CD8-positive, alpha-beta memory T cell (primary cell): ENCODE measurements at places on chromosomes 16 and 17. TPM values are rescaled to one million over a fixed set of nuclear protein-coding genes. Genes with fewer than 3 reads are reported as not detected.

The ADAM11 gene
- total RNA-seq, result 0.71 TPM

The NME1 gene
- 404 TPM for total RNA-seq

The RNU2-1 gene
- 2,936 TPM for total RNA-seq

The MFAP4 gene
- total RNA-seq, result not detected

The TLCD1 gene
- 36.5 TPM for total RNA-seq

The HSD17B1 gene
- total RNA-seq, result 0.29 TPM

The C17orf75 gene
- 24.7 TPM for total RNA-seq

DNA sequence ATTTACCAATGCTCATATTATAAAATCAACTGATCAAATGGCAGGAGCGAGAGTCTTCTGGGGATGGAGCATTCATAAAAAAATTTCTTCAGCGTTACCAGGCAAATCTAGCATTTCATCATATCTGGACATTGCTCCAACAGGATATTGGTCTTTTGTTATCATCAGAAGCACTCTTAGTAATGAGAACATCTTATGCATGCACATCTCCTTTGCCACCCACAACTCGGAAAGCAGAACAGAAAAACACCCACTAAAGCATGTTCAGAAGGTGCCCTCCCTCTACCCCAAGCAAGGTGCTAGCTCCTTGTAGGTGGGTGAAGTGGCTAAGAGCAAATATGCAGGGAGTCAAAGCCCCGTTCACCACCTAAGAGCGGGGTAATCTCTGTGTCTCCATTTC lies 18.9 kb downstream of the ARHGAP17 start:
- H3K27ac ChIP-seq, result no peak overlapping the region
- peaks cover 11% of the 10 kb centered on the region for H3K4me1 ChIP-seq
- H3K36me3 ChIP-seq, result no peaks in the 10 kb centered on the region
- H3K4me3 ChIP-seq, result no peak overlapping the region
- no peaks in the 10 kb centered on the region for H3K27me3 ChIP-seq

DNA sequence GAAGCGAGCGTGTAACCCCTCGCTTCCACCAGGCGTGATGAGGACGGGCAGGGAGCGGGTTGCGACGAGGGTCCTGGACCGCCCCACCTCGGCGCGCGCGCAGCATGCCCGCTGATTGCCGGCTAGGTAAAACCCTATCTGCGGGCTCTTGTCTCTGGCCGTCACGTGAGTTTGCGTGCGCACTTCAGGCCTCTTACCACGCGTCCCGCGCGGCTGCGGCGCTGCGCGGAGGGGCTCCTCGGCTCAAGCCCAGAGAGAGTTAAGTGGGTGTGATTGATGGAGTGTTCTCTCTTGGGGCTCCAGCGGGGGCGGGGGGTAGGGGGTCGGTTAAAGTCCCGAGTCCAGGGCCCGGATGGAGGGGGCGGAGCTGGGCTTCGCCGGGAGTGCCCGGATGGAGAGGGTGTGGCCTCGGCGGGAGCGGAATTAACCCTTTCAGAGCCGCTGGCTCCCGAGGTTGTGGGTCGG lies 7.9 kb downstream of the KDM6B start:
- peaks cover 57% of the 10 kb centered on the region for H3K4me1 ChIP-seq
- H3K27ac ChIP-seq, result peak overlapping the region; percentile 99
- H3K4me3 ChIP-seq, result peak overlapping the region; percentile 92
- DNase-seq, result peak; percentile 79

GRCh38 chr16:69105501-69106361 lies at the start of gene HAS3:
Gene HAS3 (plus strand): TSS chr16:69105653. CDS start chr16:69109396, 3,743 bp downstream.
- no peak for DNase-seq
- peaks cover 22% of the 10 kb centered on the region for H3K27me3 ChIP-seq
- H3K36me3 ChIP-seq, result no peaks in the 10 kb centered on the region
- no peak within 1 kb of the TSS for H3K27ac ChIP-seq

DNA sequence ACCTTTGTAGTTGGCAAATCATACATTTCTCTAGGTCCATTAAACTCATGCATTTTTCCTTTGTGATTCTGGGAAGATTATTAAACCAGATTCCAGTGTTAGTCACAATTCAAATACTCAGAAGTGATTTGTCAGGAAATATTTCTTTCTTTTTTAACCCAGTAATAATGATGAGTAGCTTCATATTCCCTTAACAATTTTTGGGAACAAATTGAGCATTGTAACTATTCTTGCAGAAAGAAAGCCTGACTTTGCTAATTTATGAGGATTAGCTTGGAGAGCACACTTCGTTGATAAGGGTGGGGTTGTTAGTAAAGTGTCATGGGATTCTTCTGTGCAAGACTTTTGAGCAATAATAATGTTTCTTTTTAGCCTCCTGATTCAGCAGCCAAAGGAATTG lies 18.7 kb upstream of the KRT24 start:
- H3K27me3 ChIP-seq, result no peaks in the 10 kb centered on the region
- no peak overlapping the region for H3K27ac ChIP-seq
- no peaks in the 10 kb centered on the region for H3K4me1 ChIP-seq
- H3K4me3 ChIP-seq, result no peak overlapping the region
- H3K36me3 ChIP-seq, result no peaks in the 10 kb centered on the region

DNA sequence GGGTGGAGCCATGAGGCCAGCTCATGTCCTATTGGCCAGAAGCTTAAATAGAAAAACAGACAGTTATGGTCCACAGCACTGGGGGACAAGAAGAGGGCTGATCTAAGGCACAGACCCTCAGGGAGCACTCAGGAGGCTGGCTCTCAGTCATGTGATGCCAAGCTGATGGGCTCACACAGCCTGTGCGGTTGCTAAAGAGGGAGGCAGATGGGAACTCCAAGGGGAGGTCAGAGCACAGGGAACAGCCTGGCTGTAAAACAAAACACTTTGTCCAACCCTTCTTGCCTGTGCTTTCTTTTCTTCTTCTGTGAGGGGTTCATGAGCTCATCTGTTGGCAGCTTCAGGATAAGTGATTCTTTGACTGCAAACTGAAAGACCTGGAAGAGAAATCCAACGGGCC lies 27.2 kb downstream of the CNTNAP1 start:
- no peak overlapping the region for H3K4me3 ChIP-seq
- no peaks in the 10 kb centered on the region for H3K27me3 ChIP-seq
- peaks cover 61% of the 10 kb centered on the region for H3K36me3 ChIP-seq
- peaks cover 24% of the 10 kb centered on the region for H3K4me1 ChIP-seq
- no peak overlapping the region for H3K27ac ChIP-seq

- no peaks in the 10 kb centered on the region for H3K27me3 ChIP-seq
- H3K4me1 ChIP-seq, result peaks cover 12% of the 10 kb centered on the region
- H3K36me3 ChIP-seq, result peaks cover 10% of the 10 kb centered on the region
- H3K4me3 ChIP-seq, result no peak overlapping the region
These were observed 19.9 kb downstream of the ERAL1 start for GRCh38 chr17:28874750-28875149.

- peak overlapping the region; percentile 92 for H3K27ac ChIP-seq
- DNase-seq, result peak; percentile 86
- no peaks in the 10 kb centered on the region for H3K27me3 ChIP-seq
- peaks cover 29% of the 10 kb centered on the region for H3K36me3 ChIP-seq
These were observed 1.3 kb downstream of the ZNF276 start for GRCh38 chr16:89722392-89723278.

DNA sequence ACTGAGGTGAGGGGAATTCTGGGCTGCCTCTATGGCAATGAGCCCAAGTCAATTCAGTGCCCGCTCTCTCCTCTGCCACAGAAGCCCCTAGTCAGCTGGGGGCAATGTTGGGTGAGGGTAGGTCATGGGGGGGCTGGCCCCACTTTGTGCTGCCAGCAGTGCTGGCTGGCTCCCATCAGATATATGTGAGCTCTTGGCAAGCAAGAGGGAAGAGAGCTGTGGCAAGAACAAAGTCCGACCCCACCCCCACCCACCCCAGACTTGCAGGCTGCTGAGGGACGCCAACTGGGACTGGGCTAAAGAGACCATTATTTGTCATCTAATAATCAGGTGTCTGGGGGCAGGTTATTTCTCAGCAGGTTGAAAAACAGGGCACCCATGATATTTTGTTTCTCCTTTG lies 89.4 kb downstream of the YPEL2 start:
- H3K4me1 ChIP-seq, result no peaks in the 10 kb centered on the region
- H3K36me3 ChIP-seq, result no peaks in the 10 kb centered on the region
- H3K27ac ChIP-seq, result no peak overlapping the region

- DNase-seq, result no peak
- no peaks in the 10 kb centered on the region for H3K4me1 ChIP-seq
- H3K36me3 ChIP-seq, result peaks cover 28% of the 10 kb centered on the region
- no peaks in the 10 kb centered on the region for H3K27me3 ChIP-seq
These were observed 70.5 kb upstream of the CHMP6 start for GRCh38 chr17:80921159-80921558.

DNA sequence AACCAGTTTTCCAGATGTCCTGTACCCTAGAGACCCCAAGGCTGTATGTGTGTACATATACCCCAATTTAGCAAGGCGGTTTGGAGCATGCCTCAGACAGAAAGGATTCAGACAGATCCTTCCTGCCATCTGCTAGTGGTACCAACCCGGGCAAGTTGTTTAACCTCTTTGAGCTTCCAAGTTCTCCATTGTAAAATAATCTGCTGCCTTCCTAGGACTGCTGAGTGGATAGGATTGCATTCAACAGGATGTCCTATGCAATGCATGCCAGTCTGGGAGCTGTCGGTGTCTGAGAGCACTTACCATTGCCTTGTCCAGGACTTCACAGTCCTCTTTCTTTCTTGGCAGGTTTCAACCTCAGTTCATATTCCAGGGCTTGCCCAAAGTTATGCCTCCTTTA lies 1.9 kb downstream of the CDH13 start:
- H3K27ac ChIP-seq, result no peak overlapping the region
- peaks cover 15% of the 10 kb centered on the region for H3K27me3 ChIP-seq
- no peak overlapping the region for H3K4me3 ChIP-seq
- no peaks in the 10 kb centered on the region for H3K36me3 ChIP-seq
- no peaks in the 10 kb centered on the region for H3K4me1 ChIP-seq
- DNase-seq, result no peak

DNA sequence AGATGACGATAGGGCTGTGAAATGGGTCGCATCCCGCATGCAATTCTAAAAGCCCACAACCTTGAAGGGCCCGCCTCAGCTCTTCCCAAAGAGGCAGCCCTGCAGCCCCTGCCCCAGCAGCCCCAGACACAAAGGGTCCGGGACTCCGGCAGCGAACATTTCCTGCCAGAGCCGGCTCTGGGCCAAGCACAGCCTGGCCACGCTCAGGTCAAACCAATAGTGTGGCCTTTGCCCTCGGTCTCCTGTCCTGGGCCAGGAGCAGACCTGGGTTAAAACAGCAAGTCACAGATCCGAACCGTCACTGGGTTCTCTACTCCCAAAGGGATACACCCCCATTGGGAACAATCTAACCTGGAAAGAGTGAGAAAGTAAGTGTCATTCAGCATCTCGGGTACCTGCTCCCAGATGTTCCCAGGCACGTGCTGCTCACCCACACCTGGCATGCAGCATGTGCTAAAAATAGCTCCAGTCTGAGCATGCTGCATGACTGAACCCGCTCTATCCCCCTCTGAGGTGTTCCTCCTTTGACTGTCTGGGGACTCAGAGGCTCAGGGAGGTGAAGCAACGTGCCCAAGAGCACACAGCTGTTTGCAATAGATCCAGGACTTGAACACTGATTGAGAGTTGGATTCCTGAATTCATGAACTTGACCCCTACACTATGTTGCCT lies 22.2 kb upstream of the ATP2A3 start:
- no peak for DNase-seq
- no peaks in the 10 kb centered on the region for H3K36me3 ChIP-seq
- no peaks in the 10 kb centered on the region for H3K4me1 ChIP-seq
- no peak overlapping the region for H3K4me3 ChIP-seq
